ENCODE measurements at places on chromosomes 3 and 15. TPM values are rescaled to one million over a fixed set of nuclear protein-coding genes. Genes with fewer than 3 reads are reported as not detected.

The GOLGA6L4 gene
- total RNA-seq = 0.37 TPM

- DNase-seq = no peak
Observed at GRCh38 chr3:176439729-176440128, 757.6 kb downstream of the TBL1XR1 start.

- peak; percentile 7 for DNase-seq
Observed at GRCh38 chr3:188830893-188831292, 340.9 kb upstream of the TPRG1 start.

The AMT gene
- total RNA-seq = 2.5 TPM

DNA sequence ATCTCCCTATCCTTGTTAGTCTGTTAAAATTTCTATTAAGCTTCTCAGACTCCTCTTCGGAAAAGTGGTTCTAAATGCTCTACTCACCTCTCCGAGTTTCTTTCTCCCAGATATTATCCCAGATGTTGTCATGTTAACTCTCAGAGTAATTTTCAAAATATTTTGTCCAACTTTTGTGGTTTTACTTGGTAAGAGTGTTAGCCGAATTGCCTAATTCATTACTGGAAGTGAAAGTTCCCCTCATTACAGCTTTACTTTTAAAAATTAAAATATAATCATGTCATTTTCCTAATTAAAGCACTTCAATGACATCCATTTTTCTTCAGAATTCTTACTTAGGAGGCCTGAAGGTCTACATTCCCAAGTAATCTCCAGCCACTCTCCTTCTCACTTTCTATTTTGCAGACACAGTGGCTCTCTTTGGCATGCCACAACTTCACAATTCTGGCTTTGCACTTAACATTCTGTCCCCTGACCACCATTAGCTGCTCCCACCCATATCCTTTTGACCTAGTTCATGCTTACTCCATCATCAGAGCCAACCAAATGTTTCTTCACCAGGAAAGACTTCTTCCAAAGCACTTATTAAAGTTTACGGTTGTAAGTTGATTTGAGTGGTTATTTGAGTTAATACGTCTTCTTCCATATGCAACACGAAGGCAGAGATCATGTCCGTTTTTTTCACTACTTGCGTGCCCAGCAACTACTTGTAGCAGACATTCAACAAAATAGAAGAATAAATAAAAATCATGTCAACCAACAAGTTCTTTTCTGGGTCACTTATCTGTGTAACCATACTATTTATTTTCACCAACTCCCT lies 10.2 kb upstream of the TIPARP start:
- no peak for DNase-seq

Measured in activated naive CD4-positive, alpha-beta T cell treated with anti-CD3 and anti-CD28 coated beads for 36 hours (primary cell).